ENCODE measurements at places on chromosomes 13 and 19.

DNA sequence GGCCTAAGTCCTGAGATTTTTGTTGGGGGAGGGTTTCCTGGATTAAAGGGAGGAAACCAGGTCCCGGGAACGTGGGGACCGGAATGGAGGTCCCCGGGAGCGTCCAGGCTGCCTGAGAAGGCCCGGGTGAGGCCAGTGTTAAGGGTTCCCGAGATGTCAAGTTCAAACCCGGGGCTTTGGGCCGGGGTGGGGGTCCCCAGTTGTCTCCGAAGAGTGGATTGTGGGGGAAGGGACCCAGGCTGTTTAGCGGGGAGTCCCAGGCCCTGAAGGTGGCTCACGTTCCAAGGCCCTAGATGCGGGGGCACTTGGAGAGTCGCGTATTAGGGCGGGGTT is 262 bp downstream of the COX7A1 start:
- no peak for DNase-seq

- no peak for DNase-seq
Observed at GRCh38 chr13:45205124-45205523, 4.3 kb upstream of the KCTD4 start.

GRCh38 chr19:40600570-40601133 is 517 bp upstream of the LTBP4 start:
- DNase-seq, result no peak

GRCh38 chr13:78958006-78958405 is 299.1 kb upstream of the OBI1 start:
- DNase-seq, result no peak

DNA sequence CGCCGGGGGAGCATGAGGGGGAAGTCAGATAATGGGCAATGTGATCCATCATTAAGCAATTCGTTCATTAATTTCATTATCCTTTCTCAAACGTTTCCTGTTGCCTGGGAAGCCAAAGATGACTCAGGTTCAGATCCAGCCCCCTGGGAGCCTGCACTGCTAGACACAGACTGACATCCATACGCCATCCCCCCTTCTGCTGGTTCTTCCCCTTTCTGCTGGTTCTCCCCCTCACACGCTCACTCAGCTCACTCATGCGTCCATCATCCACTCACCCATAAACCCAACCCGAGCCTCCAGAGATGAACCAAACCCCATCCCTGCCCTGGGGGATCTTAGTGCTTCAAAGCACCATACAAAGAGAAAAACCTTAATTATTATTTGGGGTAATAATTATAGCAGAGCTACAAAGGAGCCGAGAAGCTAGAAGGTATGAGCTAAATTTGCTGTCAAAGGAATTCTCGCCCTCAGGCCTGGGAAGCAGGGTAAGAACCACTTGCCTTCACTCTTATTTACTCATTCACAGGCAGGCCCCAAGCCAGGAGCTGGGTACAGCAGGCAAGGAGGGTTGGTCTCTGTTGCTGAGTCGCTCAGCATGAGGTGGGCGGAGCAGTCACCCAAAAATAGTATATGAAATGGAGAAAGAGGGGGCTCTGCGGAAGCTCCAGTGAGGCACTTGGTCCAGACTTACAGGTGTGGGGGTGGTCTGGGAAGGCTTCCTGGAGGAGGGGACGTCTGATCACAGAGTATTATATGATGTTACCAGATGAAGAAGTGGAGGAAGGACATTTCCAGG is 7.0 kb upstream of the ZNF444 start:
- DNase-seq, result no peak

- no peak for DNase-seq
Observed at GRCh38 chr13:111359237-111359915, 38.9 kb downstream of the TEX29 start.

DNA sequence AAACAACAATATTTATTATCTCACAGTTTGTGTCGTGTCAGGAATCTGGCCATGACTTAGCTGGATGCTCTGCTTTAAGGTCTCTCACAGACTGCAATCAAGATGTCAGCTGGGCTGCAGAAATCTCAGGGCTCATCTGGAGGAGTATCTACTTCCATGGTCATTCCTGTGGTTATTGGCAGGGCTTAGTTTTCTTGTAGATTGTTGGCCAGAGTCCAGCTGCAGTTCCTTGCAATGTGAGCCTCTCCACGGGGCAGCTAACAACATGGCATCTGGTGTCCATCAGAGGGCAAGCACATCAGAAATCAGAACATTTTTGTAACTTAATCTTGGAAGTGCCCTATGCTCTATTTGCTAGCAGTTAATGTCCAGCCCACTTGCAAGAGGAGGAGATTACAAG is 45.7 kb upstream of the TDRD3 start:
- no peak for DNase-seq

- DNase-seq, result no peak
Observed at GRCh38 chr19:9381361-9381785, 18.6 kb downstream of the ZNF177 start.

DNA sequence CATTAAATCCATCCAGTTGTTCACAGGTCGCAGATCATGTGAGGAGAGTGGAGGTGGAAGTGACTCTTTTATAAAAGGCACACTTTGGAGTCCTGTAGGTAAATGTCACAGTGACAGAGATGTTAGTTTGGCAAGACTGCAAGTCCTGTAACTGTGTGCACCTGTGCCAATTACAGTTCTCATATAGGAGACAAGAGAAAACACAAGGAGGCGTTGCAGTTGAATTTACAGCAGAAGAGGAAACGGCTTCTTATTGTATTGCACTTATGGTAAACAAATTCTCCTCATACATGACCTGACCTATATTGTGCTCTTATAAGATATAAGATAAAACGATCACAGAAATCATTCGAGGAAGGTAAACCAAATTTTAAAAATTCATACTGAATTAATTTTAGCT is 732.8 kb upstream of the SLC10A2 start:
- no peak for DNase-seq

DNA sequence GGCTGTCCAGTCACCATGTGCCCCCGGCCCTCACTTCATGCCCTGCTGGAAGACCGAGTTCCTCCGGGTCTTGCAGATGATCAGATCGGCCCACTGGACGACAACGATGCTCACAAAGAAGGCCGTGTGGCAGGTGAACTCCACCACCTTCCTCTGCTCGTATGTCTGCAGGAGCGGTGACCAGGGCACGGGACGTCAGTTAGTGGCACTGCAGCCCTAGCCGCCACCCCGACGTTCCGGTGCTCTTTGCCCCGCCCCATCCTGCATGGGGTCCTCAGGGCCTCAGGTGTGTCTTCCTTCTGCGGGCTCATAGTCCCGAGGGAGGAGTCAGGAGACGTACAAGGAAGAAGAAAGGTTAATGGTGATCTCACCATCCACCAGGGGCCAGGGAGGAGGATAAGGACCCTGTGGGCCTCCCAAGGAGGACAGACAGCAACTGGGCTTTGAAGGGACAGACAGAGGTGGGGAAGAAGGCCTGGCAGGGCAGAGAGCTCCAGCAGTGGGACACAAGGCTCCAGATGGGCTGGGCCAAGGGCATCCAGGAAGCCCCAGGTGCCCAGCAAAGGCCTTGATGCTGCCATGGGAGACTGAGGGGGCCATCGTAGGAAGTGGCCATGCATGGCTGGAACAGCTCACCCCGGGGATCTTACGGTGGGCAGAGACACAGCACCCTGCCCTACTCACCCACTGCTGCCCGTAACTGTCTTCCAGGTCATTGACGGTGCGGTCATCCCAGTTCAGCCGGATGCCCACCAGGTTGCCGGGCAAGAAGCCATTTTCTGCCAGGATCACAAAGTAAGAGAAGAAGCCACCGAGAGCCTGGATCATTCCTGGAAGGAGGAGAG is 9.9 kb upstream of the RABAC1 start:
- DNase-seq, result no peak

DNA sequence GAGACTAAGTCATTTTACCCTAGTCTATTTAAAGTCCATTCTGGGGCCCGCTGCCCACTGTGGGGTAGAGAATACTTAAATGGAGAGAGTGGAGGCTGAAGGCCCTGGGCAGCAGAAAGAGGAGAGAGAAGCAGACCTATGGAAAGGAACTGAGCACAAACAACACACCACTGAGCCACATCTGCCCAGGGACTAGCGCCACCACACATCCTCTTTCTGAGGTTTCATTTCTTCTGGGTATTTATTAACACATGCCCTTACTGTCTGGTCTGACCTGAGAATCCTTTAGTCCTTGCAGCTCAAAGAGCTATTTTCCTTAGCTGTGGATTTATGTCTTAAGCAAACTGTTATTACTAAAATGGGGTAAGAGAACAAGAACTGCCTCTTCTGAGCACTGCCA is 154.0 kb downstream of the NALCN start:
- no peak for DNase-seq

DNA sequence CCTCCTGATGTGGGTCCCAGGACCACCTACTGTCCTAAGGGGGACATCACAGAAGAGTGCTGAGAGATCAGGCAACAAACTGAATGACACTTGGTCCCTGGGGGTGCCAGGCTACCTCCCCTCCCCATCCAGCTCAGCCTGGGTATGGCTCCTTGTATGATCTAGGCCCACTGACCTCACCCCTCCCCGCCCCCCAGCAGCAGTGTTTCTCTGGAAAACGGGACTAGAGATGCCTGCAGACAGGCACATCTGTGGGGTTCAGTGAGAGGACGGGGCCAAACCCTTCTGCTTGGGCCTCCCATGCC is 9.3 kb downstream of the ACP4 start:
- no peak for DNase-seq

GRCh38 chr19:1267477-1268225 is 1.5 kb upstream of the CIRBP start:
- DNase-seq, result peak; percentile 80

DNA sequence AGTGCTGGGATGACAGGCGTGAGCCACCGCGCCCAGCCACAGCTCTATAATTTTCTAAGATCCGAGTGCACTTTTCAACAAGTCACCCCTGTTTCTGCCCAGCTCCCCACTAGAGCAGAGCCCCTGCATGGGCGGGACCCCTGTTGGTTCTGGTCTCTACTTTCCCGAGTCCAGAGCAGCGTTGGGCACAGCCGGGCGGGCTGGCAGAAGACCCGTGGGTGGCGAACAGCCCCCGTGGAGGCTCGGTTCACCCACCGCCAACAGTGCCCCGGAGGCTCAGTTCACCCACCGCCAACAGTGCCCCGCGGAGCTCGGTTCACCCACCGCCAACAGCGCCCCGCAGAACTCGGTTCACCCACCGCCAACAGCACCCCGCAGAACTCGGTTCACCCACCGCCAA is 40.8 kb downstream of the ADPRHL1 start:
- DNase-seq, result no peak

DNA sequence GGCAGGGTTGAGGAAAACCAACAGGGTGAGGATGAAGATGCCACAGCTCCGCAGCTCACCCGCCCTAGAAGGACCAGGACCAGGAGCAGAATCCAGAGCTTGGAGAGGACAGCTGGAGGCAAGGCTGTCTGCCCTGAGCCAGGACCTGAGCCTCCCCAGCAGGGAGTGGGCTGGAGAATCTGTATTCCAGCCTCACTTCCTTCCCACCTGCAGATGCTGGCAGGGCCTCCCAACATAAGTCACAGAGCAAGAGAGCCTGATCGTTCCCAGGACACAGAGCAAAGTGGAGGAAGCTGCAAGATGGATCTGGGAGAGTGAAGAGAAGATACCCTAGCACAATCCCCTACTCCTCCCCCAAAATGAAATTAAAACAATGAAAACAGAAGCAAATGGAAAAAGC is 61.7 kb upstream of the WASF3 start:
- no peak for DNase-seq

DNA sequence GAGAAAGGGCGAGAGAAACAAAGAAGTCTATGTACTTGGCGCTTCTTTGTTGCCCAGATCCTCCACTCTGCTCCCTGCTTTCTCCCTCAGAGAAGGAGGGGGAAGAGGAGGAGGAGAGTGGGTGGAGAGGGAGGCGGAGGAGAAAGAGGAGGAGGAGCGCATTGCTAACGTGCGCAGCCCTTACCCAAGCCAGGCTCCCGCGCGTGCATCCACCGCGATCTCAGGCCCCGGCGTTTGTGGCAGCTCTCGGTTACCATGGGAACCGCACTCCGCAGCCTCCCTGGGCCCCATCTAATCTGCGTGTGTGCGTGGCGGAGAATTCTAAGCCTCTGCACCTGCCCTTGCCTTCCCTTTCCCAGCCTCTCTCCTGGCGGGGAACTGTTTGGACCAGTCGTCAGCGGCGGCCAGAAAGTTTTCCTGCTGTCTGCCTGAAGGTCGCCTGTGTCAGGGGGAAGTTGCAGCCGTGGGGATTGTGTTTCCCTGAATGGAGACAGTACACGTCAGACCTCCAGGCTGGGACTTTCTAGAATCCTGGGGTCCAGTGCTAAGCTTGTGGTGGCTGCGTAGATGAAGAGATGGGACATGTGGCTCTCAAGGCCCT is at the start of gene ERICH6B:
TSS of gene ERICH6B (minus strand) at position 239 of the 601 bp plus-strand sequence. CDS start 18,734 bp downstream, outside the sequence.
- DNase-seq, result no peak

GRCh38 chr13:34627509-34628208 is 314.4 kb upstream of the NBEA start:
- DNase-seq, result no peak

GRCh38 chr13:64428196-64428595 is 2801.9 kb downstream of the PCDH9 start:
- no peak for DNase-seq

GRCh38 chr13:89066868-89067466 is 1395.8 kb downstream of the SLITRK5 start:
- no peak for DNase-seq

GRCh38 chr13:44160591-44161191 is 212.9 kb upstream of the SERP2 start:
- DNase-seq, result no peak

GRCh38 chr13:32537580-32538142 is 934 bp downstream of the N4BP2L2 start:
- peak; percentile 74 for DNase-seq

DNA sequence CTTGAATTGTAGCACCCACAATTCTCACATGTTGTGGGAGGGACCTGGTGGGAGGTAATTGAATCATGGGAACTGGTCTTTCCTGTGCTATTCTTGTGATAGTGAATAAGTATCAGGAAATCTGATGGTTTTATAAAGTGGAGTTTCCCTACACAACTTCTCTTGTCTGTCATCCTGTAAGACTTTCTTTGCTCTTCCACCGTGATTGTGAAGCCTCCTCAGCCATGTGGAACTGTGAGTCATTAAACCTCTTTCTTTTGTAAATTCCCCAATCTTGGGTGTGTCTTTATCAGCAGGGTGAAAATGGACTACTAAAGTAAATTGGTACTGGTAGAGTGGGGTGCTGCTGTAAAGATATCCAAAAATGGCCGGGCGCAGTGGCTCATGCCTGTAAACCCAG is 215.6 kb downstream of the LIG4 start:
- no peak for DNase-seq

GRCh38 chr13:60047918-60048317 is 115.8 kb downstream of the DIAPH3 start:
- DNase-seq, result no peak

DNA sequence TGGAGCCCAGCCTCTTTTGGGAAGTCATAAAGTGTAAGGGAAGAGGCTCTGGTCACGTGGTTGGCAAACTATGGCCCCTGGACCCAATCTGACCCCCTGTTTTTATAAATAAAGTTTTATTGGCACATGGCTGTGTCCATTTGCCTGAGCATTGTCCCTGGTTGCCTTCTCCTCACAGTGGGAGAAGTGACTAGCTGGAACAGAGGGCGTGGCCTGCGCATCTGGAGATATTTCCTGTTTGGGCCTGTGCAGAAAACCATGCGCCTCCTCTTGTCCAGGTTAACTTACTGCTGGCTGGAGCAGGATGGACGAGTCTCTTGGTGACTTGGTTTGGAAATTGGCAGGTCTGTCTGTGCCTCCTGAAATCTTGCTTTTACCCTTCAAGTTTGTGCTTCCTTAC is 48.3 kb downstream of the KDM4B start:
- DNase-seq, result no peak
